ENCODE measurements at places on chromosomes 12 and 14.

GRCh38 chr12:44930972-44931600 is 55.0 kb upstream of the NELL2 start:
- no peak for DNase-seq

DNA sequence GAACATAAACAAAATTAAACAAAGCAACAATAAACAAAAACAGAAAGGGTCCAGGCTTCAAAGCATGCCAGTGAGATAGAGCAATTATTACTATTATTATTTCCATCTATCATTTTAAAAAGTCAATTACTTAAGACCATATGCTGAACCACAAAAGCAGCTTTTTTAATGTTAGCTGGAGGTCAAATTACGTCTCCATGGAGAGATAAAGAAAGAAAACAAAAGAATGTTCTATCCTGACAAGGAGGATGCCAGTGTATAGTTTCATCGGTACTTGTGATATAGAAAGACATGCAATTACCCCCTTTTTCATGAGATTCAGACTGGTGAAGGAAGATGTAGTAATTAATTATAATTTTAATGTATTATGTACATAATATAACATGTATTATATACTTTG is 81.6 kb upstream of the DCN start:
- no peak for DNase-seq

DNA sequence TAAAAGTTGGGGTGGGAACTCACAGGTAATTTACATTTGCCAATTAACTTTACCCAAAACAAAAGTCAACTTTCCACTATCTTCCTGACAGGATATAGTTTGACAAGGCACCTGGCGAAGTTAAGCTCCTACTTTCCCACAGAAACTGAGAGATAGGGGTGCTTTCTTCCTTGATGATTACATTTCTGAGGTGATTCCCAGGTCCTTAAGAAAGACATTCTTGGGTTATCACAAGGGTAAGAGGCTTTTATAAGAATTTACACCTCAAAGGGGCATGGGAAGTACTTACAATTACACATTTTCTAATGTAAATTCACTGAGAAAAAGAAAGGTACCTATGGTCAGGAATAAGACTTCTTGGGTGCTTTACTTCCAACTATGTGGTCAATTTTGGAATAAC is 660.9 kb upstream of the MGAT4C start:
- no peak for DNase-seq

DNA sequence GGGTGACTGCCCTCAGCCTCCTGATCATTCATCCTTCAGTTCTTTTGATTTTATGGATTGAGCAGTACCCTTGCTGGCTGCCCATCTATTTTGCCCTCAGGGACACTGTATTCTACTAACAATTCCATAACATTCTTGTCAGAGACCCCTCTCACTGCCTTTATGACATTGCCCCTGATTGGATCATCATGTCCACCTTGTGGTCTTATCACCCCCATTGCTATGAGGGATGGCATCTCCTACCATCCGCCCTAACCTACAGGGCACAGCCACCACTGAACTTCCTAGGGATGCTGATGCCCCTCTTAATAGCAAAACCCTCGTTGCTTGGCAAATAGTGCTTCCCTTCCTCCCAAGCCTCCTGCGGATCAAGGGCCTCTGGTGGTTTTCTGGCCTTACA is 38.8 kb upstream of the HMGA2 start:
- no peak for DNase-seq

DNA sequence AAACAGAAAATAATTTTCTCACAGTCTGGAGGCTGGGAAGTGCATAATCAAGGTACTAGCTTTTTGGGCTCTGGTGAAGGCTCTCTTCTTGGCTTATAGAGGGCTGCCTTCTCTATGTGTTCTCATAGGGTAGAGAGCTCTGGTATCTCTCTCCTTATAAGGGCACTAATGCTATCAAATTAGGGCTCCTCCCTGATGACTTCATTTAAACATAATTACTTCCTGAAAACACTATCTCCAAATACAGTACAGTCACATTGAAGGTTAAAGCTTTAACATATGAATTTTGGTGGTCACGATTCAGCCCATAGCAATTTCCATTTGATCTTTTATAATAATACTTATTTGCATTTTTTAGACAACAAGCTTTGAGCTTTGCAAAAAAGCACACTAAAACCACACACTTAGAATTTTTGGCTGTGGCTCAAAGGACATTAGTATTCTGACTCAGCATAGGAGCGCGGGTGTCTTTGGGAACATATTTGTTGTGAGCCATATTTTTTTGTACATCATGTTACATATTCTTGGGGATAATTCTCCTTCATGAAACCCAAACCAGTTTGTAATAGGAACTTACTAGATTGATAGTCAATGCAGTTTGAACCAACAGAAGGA is 808.1 kb upstream of the FBXO33 start:
- no peak for DNase-seq

GRCh38 chr12:19312637-19313036 is 126.7 kb upstream of the AEBP2 start:
- DNase-seq = no peak

- DNase-seq = no peak
These were observed 26.9 kb downstream of the PRKD1 start for GRCh38 chr14:29900609-29901350.

DNA sequence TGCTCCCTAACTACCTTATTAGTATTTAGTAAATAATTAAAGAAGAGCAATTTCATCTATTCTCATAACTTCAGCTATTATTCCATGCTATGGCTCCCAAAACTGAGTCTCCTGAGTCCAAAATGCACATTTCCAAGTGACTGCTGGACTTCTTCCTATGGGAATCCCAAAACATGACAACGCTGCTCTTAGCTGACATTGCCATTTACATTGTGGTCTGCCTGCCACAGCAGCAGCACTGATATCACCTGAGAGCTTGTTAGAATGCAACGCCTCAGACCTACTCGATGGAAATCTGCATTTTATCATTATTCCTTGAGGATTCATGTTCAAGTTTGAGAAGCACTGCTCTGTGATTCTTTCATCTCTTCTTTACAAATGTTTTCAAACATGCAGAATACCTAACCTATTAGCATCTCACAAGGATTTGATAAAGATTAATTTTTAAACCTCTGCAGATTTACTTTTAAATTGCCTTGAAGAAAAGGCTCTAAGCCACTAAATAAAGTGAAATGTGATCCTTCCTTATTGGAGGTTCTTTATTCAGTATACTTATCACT is 77.7 kb downstream of the SEC23A start:
- DNase-seq = no peak

DNA sequence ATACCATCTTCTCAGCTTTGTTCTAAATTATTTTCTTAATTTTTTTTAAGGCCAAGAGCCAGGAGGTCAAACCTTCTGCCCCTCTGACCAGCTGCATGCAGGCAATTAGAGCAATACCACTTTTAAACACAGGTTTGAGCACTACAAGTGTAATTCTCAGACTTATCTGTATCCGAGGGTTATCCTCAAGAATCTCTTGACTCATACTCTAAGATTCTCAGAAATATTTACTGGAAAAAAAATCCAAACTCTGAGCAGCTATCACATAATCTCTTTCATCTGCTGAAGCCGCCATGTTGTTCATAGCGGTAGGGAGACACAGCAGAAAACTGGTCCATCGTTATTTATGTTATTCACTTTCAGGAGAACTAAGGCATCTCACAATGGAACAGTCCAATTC is 27.4 kb upstream of the PTHLH start:
- DNase-seq = no peak

Data from right forelimb (tissue), 1 donor.